Activated naive CD4-positive, alpha-beta T cell (primary cell): ENCODE measurements at places on chromosomes 1 and 21.

- DNase-seq, result no peak
Observed at GRCh38 chr1:10432910-10433700, 2.9 kb downstream of the CENPS start.

DNA sequence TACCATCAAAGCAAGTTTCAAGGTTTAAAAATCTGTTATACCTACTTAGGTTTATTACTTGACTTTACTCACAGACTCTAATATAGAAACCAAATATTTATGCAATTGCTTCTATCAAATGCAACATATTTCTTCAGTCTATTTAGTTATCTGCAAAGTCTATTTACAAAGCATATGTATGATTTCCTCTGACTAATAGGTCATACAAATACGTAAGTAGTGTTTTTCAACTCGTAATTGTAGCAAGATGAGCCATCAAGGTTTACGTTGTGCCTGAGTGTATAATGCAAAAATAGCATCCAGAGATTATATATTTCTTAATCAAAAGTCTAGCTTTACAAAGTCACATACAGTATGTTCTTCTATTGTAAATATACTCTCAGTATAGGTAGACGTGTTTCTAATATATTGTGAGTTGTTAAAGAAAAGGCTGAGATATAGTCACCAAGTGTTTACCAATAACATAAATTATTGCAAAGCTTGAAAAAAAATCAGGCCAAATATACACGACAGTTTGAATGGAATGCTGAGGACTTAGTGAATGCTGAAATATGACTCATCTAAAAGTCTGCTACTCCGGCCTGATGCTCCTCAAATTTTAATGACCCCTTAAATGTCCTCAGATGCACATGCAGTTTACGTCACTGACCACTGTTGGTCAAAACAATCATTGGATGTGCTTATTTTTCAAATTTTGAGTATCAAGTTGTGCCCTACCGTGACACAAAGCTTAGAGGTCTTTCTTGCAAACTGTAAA lies 48.4 kb downstream of the ADAMTS5 start:
- DNase-seq, result no peak

- peak; percentile 38 for DNase-seq
Observed at GRCh38 chr1:54671985-54672608, 30.5 kb downstream of the MROH7 start.

- DNase-seq, result no peak
Observed at GRCh38 chr1:24203404-24203803, 16.3 kb upstream of the IFNLR1 start.

DNA sequence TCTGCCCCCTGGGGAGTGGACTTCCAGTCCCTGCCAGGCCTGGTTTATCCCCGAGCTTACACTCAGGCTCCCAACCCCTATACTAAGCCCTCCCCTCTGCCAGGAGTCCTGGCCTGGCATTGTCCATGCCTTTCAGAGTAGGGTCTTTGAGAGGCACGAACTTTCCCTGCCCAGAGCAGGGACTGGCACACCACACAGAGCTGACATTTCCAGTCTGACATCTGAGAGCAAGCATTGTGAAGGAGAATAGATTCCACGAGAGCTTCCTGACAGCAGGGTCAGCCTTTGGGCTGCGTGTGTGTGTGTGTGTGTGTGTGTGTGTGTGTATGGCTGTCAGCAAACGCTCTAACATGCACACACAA lies 59.5 kb upstream of the LAPTM5 start:
- DNase-seq, result no peak
